ENCODE measurements at places on chromosomes 2 and 18. TPM values are rescaled to one million over a fixed set of nuclear protein-coding genes. Genes with fewer than 3 reads are reported as not detected.

DNA sequence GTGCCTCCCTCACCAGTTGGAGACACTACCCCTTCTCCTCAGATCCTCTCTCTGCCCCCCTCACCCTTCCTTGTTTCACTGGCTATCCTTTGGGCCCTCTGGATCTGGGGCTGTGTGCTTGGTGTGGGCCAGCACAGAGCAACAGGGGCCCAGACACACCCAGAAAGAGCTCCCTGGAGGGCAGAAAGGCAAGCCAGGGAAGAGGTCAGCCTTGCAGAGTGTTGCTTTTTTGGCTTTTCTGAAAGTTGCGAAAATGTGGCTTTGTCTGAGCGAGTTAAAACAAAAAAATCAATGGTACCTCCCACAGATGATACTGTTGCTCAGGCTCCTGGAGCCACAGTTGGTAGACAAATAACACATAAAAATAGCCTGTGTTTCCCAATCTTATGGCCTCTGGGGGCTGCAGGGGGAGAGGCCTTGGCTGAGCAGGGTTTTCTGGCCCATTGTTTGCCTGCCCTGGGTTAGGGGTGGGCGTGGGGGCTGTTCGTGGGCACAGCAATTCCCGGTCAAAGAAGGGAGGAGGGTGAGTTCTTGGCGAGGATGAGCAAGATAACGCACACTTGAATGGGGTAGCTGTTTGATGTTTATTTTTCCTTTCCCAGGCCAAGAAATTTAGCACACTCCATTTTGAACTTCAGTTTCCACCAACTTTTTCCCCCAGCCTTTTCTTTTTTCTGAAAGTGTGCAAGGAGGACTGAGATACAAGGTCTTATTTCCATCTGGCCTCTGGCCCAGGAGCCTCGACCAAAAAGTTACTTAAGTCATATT lies 167.0 kb upstream of the HAAO start:
- H3K4me3 ChIP-seq, result no peak overlapping the region
- H3K27ac ChIP-seq, result peak overlapping the region; percentile 78
- no peak for DNase-seq
- no peaks in the 10 kb centered on the region for H3K27me3 ChIP-seq

DNA sequence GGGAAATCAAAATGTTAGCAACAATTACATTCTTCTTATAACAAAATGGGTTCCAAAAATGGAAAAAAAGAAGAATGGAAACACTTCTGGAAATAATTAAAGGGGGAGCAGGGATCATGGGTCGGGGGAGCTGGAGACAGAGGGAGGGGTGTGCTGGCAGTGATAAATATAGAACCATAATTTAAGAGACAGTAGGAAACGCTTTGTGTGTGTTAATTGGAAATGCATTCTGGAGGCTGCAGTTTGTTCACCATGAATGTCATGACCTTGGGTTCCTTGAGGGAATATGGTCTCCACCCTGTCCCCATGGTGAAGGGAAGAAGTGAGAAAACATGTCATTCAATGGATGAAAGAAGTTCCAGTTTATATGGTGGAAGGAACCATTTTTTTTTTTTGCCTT lies 540.7 kb downstream of the TNS1 start:
- no peak overlapping the region for H3K4me3 ChIP-seq
- peaks cover 2% of the 10 kb centered on the region for H3K4me1 ChIP-seq
- no peaks in the 10 kb centered on the region for H3K36me3 ChIP-seq
- DNase-seq, result no peak
- no peaks in the 10 kb centered on the region for H3K27me3 ChIP-seq

GRCh38 chr2:26299471-26300101 lies 46.4 kb upstream of the SELENOI start:
- no peaks in the 10 kb centered on the region for H3K4me1 ChIP-seq
- H3K4me3 ChIP-seq, result no peak overlapping the region
- H3K36me3 ChIP-seq, result no peaks in the 10 kb centered on the region
- H3K27me3 ChIP-seq, result no peaks in the 10 kb centered on the region
- no peak for DNase-seq

DNA sequence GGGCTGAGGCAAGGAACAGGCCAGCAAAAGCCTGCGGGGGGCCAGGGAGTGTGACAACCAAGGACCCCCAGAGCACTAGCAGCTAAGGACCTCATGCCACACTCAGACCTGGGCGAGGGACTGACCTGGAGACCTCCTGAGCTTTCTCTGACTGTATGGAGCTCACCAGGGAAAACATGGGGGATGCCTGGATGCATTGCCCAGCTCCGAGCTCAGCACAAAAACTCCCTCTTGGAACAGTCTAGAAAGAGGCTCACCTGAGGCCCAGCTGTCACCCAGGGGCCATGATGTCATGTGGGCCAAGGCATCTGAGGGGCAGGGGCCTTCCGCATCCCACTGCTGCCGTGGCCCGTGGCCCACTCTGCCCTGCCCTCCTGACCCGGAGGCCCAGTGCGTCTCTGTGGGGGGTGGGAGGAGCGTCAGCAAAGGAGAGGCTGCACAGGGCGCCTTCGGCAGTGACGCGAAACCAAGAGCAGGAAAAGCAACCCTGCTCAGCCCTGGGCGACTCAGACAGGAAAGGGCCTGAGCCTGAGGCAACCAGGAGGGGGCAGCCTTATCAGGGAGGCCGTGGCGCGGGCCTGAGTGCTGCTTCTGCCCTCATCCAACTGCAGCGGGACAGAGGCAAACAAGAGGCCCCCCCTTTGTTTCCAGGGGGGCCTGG lies 57.3 kb upstream of the ALPP start:
- H3K4me3 ChIP-seq, result no peak overlapping the region
- no peaks in the 10 kb centered on the region for H3K27me3 ChIP-seq
- H3K4me1 ChIP-seq, result peaks cover 6% of the 10 kb centered on the region
- no peaks in the 10 kb centered on the region for H3K36me3 ChIP-seq
- H3K27ac ChIP-seq, result no peak overlapping the region

The CYTIP gene
- total RNA-seq, result 0.64 TPM

DNA sequence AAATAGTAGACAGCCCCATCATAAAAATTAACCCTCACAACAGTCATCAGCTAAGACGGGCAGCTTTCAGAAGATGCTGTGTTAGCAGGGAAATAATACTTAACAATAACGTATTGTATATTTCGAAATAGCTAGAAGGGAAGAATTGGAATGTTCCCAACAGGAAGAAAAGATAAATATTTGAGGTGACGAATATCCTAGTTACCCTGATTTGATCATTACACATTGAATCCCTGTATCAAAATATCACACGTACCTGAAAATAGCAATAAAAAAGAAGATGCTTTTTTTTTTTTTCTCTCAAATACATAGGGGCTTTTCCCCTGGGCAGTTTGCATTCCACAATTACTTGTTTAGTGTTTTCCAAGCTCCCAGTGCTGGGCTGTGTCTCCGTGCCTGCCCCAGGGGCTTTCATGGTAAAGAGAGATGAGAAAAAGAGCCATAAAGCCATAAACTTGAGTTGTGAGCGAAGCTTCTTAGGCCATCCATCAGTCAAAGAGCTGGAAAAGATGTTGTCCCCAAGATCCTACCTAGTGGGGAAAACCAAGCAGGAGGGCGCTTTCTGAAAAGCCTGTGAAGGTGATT lies 183.0 kb upstream of the REV1 start:
- peak; percentile 27 for DNase-seq
- H3K27ac ChIP-seq, result peak overlapping the region; percentile 14
- peaks cover 54% of the 10 kb centered on the region for H3K36me3 ChIP-seq
- H3K4me3 ChIP-seq, result no peak overlapping the region

- no peaks in the 10 kb centered on the region for H3K27me3 ChIP-seq
- H3K36me3 ChIP-seq, result no peaks in the 10 kb centered on the region
- no peak overlapping the region for H3K4me3 ChIP-seq
- no peaks in the 10 kb centered on the region for H3K4me1 ChIP-seq
- no peak for DNase-seq
- H3K27ac ChIP-seq, result no peak overlapping the region
Measured at GRCh38 chr18:14974576-14974975, 226.6 kb downstream of the ANKRD30B start.

DNA sequence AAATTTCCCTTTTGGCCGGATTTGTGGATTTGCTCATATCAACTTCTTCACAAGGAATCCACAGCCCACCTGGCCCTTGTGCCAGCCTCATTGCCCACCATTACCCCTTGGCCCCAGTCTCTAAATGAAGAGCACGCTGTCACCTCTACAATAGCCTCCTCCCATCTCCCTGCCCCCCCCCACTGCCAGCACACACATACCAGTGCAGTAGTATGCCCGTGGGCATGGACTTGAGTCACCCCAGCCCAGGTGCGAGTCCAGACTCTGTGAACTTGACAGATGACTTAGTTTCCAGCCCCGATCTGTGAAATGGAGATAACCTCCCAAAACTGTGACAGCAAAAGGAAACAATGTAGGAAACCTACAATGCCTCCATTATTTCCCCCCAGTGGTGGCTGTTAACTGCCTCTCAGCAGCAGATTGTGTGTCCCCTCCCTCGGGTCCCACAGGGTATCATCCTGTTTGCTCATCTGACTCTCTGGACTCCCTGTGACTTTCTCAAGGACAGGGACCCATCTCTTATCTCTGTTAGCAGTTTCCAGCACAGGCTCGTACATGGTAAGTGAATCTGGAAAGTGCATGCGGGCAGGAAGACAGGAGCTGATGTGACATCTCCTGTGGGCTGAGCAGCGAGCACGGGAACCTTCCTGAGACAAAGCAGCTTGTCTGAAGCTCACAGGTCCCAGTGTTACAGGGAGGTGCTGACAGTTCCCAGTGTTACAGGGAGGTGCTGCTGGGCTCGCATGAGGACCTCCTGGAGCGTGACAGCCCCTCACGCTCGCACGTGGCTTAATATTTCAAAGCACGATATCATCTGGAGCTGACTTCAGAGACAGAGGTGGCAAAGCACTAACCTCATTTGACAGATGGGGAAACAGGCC lies 4.2 kb upstream of the TMEM185B start:
- DNase-seq, result no peak
- H3K27ac ChIP-seq, result no peak overlapping the region
- peaks cover 21% of the 10 kb centered on the region for H3K27me3 ChIP-seq
- peaks cover 5% of the 10 kb centered on the region for H3K4me1 ChIP-seq
- H3K36me3 ChIP-seq, result no peaks in the 10 kb centered on the region

DNA sequence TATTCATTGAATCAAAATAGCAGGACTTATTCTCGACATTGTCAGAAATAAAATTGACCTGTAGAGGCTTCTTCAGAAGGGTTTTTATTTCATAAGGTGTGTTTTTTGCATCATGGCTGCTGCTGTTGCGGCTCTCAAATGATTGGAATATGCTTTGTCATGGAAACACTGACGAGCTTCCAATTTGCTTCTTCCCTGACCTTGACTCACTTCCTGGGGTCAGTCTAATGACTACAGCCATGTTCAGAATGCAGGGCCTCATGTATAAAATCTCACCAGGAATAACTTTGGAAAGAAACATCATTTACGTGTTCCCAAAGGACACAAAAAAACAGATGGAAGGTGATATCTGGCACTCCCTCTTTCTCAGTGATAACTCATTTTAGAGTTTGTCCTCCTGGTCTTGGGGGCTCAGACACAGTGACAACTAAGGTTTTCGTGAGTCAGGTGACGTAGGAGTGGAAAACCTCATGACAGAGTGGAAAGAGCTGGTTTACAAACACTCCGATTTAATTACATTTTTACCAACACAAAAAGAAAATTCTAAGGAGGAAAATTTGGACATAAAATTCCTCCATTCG lies 467.0 kb upstream of the RAB12 start:
- peak overlapping the region; percentile 61 for H3K27ac ChIP-seq
- peaks cover 31% of the 10 kb centered on the region for H3K36me3 ChIP-seq
- no peaks in the 10 kb centered on the region for H3K27me3 ChIP-seq
- DNase-seq, result no peak

- DNase-seq, result no peak
- H3K27me3 ChIP-seq, result peaks cover 32% of the 10 kb centered on the region
- no peak overlapping the region for H3K27ac ChIP-seq
- H3K4me1 ChIP-seq, result no peaks in the 10 kb centered on the region
Measured at GRCh38 chr2:177124371-177124770, 88.2 kb upstream of the HNRNPA3 start.

The PCARE gene
- not detected for total RNA-seq

GRCh38 chr2:240466579-240467148 lies 31.2 kb downstream of the GPC1 start:
- no peak overlapping the region for H3K27ac ChIP-seq
- no peaks in the 10 kb centered on the region for H3K27me3 ChIP-seq
- H3K36me3 ChIP-seq, result no peaks in the 10 kb centered on the region
- no peak overlapping the region for H3K4me3 ChIP-seq
- no peaks in the 10 kb centered on the region for H3K4me1 ChIP-seq

GRCh38 chr2:222959358-222959757 lies 92.6 kb upstream of the KCNE4 start:
- DNase-seq, result no peak
- no peaks in the 10 kb centered on the region for H3K36me3 ChIP-seq
- H3K27me3 ChIP-seq, result no peaks in the 10 kb centered on the region
- peaks cover 25% of the 10 kb centered on the region for H3K4me1 ChIP-seq
- H3K4me3 ChIP-seq, result no peak overlapping the region

The CELF4 gene
- not detected for total RNA-seq

The CXCR1 gene
- total RNA-seq, result not detected

DNA sequence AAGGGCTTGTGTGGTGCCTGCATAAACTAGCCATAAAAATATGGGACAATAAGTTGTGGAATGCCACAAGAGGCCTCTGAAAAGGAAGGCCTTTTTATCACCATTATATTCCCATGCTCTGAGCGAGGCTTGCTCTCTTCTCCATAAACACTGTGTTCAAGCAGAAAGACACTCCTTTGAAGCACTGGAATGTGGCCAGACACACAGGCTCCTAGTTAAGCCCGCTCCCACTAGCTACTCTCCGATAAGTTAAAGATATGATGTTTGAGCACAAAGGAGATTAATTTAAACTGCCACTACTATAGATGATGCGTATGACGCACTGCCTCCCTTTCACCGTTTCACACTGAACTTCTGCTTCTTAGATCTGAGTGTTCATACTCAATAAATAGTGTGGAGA lies 188.7 kb upstream of the TWIST2 start:
- H3K27ac ChIP-seq, result no peak overlapping the region
- H3K27me3 ChIP-seq, result no peaks in the 10 kb centered on the region
- no peaks in the 10 kb centered on the region for H3K36me3 ChIP-seq
- no peaks in the 10 kb centered on the region for H3K4me1 ChIP-seq
- peak; percentile 38 for DNase-seq

DNA sequence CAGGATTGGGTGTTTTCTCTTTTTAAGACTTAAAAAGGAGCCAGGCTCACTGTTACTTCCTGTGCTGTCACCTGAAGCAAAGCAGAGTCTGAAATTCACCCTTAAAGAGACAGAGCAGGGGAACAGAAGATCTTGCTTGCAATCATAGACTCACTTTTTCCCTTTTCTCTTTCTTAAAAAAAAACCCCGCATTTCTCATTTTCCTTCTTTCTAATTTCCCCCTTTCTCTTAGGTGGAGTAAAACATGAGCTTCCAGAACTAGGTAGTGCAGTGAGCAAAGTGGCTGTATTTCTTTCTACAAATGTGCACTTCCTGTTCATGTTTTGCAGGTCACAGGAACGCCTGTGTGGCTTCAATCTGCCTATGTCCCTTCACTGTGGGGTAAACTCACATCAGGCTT lies 381.2 kb downstream of the LPIN1 start:
- H3K4me3 ChIP-seq, result no peak overlapping the region
- H3K4me1 ChIP-seq, result peaks cover 5% of the 10 kb centered on the region
- no peaks in the 10 kb centered on the region for H3K27me3 ChIP-seq
- no peak overlapping the region for H3K27ac ChIP-seq
- DNase-seq, result no peak
- no peaks in the 10 kb centered on the region for H3K36me3 ChIP-seq
